ENCODE measurements at places on chromosomes 4 and X. TPM values are rescaled to one million over a fixed set of nuclear protein-coding genes. Genes with fewer than 3 reads are reported as not detected.

Gene APLN
- total RNA-seq: 0.33 TPM

- no peak for DNase-seq
Observed at GRCh38 chr4:182142176-182143085, 100.8 kb upstream of the TENM3 start.

DNA sequence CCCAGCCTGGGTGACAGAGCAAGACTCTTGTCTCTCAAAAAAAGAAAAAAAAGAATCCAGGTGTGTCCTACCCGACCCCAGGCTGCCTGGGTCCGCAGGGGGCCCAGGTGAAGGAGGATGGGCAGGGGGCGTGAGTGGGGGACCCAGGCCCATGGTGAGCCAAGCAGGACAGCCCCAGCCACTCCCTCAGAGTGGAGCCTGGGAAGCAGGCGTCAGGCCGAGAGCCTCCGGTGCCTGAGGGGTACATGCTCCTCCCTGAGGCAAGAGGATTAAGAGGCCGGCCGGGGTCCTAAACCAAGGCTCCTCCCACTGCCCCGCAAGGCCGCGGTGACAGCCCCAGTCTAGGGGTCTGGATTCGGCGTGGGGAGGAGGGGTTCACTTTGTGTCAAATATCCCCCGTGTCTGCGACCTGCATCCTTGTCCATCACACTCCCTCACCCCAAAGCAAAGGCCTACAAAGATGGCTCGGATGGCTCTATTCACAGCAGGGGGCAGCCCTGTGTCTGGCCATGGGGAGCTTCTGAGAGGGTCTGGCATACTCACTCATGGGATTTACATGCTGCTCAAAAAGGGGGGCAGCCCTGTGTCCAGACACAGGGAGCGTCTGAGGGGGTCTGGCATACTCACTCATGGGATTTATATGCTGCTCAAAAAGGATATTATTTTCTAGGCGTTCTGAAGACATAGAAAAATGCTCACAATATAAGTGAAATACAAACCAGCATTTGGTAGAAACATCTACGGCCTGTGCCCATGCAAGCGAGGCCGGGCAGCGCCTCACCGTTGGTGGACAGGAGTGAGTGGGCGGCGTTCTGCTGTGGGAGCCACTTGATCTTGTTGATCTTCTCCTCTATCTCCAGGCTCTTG is 94.6 kb downstream of the PPP2R2C start:
- DNase-seq: no peak

- no peak for DNase-seq
Observed at GRCh38 chrX:40325161-40325560, 227.4 kb upstream of the BCOR start.

GRCh38 chrX:130091980-130092522 is 18.2 kb downstream of the ELF4 start:
- no peak for DNase-seq

DNA sequence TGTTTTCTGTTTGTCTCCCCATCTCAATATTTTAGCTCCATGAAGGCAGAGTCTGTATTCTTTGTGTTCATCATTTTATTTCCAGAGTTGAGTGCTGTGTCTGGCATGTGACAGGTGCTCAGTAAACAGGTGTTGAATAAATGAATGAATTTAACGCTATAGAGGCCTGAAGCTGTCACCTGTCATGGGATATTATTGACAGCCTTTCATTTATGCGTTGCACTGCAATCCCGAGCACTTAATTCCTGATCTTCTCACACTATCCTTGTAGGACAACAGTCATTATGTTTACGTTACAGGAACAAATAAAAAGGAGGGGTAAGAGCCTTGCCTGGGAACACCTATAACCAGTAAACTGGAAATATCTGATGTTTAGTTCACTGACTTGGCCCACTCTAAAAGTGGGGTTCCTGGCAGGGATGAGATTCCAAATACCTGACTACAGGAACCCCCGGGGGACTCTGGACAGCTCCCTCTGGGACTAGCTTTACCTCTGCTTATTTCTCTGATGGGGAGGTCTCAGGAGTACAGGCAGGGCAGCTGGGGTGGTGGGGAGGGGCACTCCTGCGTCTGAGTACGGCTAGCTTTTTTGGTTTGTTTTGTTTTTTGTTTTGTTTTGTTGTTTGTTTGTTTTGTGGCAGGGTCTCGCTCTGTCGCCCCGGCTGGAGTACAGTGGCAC is 36.6 kb downstream of the SEL1L3 start:
- no peak for DNase-seq

- DNase-seq: no peak
Observed at GRCh38 chr4:7197910-7198309, 5.6 kb downstream of the SORCS2 start.
